Sciatic nerve (tissue), 2 donors: ENCODE measurements at places on chromosomes 16 and 17. TPM values are rescaled to one million over a fixed set of nuclear protein-coding genes. Genes with fewer than 3 reads are reported as not detected.

DNA sequence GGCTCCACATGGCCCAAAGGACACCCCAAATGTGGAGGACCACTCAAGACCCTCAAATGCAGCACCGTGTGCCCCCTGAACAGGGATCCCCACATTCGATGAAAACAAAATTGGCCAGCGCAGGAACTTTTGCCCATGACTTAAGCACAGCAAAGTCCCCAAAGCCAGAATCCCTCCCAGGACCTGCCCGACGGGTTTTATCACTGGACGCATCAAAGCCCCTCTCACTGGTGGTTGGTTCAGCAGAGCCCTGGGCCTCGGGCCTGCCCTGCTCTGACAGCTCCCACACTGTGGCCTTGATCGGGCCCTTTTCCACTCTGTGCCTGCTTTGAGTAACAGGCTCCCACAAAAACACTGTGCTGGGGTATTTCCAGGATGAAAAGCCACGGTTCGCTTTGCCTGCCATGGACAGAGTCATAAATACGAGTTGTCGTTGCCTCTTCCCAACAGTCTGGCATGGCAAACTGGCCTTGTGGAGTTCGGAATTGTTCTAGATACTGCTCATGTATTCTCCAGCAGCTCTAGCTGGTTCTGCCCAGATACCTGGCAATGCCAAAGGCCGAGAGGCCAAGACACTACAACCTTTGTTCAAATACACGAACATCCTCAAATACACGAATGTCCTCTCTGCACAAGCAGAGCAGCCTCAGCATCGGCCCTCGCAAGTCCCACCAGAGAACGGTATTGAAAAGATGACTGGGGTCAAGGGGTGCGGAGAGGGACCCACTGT, 46.4 kb downstream of the TBC1D16 start:
- DNase-seq, result no peak

DNA sequence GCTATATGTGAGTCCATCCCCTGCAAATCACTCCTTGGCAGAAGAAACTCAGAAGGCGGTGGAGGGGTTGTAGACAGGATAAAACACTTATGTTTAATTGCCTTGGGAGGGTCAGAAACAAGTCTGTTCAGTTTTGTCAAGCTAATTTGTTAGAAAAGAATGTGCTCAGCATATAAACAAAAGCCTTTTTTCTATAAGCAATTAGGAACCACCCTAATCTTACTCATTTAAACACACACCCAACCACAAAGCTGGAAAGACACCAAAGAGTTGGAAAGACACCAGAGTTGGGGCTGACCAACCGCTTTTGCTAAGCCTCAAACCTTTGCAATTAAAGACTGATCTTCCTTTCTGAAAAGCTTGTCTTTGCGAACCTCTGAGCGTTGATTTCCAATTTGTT, 439.2 kb upstream of the ERCC4 start:
- no peak for DNase-seq

GRCh38 chr16:70576431-70577255, 53.0 kb downstream of the SF3B3 start:
- no peak for DNase-seq

GRCh38 chr16:68451676-68452075, 3.4 kb upstream of the SMPD3 start:
- no peak for DNase-seq

- peak; percentile 5 for DNase-seq
Observed at GRCh38 chr16:12802661-12803060, 1.0 kb downstream of the CPPED1 start.

- no peak for DNase-seq
Observed at GRCh38 chr16:30185683-30186421, 2.5 kb downstream of the CORO1A start.

DNA sequence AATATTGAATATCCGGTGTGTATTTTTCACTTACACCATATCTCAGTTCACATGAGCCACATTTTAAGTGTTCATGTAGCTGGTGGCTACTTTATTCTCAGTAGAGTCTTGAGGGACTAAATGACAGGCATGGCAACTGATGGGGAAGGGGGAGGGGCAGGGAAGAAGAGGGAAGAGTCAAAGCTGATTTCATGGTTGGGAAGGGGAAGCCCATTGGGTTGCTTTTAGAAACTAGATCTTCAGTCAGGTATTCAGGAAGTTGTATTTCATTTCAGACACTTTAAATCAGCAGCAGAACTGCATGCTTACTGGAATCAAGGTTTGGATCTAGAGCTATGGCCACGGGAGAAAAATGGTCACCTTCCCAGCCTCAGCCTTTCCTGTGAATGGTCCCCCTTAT, 2.9 kb upstream of the WIPI1 start:
- no peak for DNase-seq

DNA sequence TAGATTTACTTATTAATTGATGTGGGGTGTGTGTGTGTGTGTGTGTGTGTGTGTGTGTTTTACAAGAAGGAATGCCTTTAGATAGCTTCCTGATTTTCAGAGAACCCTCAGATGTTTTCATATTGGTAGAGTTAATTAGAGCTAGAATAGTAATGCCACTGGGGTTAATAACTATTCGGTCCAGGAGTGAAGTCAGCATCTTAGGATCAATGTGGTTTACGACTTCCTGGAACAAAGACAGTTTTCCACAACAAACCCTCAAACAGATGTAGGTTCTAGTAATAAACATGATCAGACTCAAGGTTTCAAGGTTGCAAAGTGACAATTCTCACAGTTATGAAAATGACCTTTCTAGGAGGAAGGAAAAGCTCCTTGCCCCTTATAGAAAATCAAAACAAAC, 12.2 kb upstream of the SLC52A1 start:
- DNase-seq, result no peak

GRCh38 chr16:11036040-11036439, 91.7 kb downstream of the CLEC16A start:
- no peak for DNase-seq

GRCh38 chr17:80455336-80455710, 21.1 kb downstream of the NPTX1 start:
- DNase-seq, result no peak

DNA sequence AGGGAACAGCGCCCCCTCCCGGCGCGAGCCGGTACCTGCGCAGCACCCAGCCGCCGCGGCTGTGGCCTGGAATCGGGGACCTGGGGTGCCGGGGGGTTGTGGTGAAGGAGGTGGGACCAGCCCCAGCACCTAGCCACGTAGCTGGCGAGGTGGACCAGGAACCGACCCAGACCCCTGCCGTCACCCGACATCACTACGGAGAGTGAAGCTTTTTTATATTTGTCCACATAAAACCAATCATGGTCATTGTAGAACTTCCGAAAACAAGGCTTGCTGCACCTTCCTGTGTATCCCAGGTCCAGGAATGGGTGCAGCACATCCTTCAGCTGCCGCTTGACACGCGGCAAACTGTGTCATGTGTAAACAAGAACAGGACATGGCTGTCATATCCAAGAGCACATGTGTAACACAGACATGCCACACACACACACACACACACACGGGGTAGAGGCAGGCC, 1.3 kb downstream of the HBQ1 start:
- peak; percentile 82 for DNase-seq

DNA sequence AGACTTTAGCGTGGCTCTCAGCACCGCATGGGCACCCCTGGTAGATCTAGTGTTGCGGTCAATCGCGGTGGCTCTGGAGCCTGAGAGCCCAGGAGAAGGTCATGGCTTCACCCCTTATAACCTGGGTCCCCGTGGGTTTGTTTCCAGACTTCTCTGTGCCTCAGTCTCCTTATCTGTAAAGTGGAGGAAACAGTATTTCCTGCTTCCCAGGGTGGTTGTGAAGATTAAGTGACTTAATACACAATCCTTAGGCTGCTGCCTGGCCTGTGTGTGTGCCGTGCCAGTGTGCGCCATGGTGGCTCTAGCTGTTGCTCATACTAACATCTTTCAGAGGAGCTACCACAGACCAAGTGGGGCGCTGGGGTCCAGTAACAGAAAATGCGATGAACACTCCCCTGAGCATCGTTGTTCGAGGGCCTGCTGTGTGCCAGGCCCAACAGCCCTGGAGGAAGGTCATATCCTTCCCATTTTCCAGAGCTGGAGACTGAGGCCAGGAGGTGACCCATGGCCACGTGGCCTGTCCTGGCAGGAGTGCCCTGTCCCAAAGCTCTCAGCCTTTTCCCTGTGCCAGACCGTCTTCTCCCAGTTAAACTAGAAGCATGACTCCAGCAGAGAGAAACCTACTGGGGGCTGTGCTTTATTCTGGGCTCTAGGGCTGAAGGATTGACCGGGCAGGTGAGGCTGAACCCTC, 70.1 kb downstream of the CMIP start:
- no peak for DNase-seq

The MXRA7 gene
- total RNA-seq, result 185 TPM

The FAM20A gene
- 56.5 TPM for total RNA-seq

The BAHCC1 gene
- total RNA-seq, result 47.8 TPM

The TMEM238L gene
- not detected for total RNA-seq

The DNASE1L2 gene
- total RNA-seq, result 1.6 TPM

The EXOC3L1 gene
- total RNA-seq, result 1.3 TPM

The GAST gene
- not detected for total RNA-seq

The KRTAP4-6 gene
- not detected for total RNA-seq

The VPS9D1 gene
- 14.2 TPM for total RNA-seq

The C17orf107 gene
- 2.4 TPM for total RNA-seq

The DLX3 gene
- 0.22 TPM for total RNA-seq
